ENCODE measurements at places on chromosomes 2 and 18.

GRCh38 chr2:237358721-237359517 is 55.0 kb downstream of the COL6A3 start:
- DNase-seq = no peak
- H3K4me3 ChIP-seq = no peak overlapping the region
- no peaks in the 10 kb centered on the region for H3K4me1 ChIP-seq
- peaks cover 12% of the 10 kb centered on the region for H3K27me3 ChIP-seq
- no peak overlapping the region for H3K27ac ChIP-seq
- H3K36me3 ChIP-seq = no peaks in the 10 kb centered on the region

DNA sequence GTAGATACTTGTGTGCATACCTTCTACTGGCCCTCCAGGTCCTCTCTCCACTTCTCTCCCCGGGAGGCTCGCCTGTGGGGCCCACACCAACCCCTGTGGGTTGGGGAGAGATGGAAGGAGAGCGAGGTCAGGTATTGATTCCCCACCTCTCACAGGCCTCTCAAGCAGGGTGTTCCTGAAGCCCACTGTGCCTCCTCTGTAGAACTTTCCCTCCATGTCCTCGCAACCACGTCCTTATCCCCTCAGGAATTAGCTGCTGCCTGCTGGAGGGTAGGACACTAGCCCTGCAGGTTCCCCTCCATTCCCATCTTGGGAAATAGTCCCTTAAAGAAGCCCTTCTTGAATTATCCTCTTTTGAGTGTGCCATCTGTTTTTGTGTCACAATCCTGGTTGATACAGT is 38.9 kb upstream of the KLF11 start:
- no peak overlapping the region for H3K4me3 ChIP-seq
- H3K27ac ChIP-seq = no peak overlapping the region
- DNase-seq = no peak
- no peaks in the 10 kb centered on the region for H3K27me3 ChIP-seq
- peaks cover 1% of the 10 kb centered on the region for H3K36me3 ChIP-seq

DNA sequence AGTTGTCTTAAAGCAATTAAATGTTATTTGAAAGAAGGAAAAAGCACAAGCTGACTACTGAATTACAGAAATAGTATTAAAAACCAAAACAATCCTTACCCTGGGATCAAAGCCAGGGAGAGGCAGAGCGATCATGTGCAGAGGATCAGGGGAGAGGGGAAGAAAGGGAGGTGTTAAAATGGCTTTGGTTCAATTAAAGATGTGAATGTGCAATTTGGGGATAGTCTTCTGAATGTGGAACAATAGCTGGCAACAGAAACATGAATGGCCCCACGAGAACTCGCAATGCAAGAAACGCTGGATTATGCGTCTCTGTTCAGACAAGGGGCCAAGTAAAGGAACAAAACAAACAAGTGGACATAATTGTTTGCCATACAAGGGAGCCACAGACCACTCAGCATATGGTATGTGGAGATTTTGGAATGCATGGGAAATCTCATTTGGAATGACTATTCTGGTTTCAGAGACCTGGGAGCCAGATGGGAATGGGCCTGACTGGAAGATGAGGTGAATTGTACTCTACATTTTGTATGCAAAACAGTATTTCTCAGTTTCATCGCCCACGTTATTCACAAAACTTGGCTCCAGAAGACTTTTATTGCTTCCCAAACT is 155.4 kb downstream of the SLC4A3 start:
- no peaks in the 10 kb centered on the region for H3K4me1 ChIP-seq
- no peak overlapping the region for H3K27ac ChIP-seq

DNA sequence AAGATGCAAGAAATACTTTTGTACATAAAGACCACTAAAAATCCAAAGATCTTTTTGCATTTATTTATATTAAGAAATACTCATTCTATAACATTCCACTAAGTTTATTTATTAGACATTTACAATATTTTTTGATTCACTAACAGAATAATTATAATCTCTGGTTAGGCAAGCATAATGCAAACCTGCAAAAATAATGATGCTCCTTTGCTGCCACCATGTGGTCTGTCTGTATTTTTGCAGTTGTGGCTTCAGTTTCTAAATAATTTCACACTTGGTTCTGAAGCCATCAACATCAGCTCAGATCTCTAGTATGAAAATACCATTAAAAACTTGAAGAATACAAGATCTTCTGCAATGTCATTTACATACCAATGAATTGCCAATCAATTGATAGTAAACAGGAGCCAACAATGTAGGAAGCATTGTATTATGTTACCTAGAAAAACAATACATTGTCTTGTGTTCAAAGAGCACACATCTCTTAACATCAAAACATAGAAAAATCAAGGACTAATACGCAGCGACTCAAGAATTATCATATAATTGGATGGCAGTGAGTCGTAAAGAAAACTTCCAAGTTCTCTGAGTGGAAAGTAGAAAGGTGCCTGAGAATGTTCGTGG is 28.8 kb upstream of the WDR75 start:
- DNase-seq = peak; percentile 43
- no peak overlapping the region for H3K4me3 ChIP-seq
- no peak overlapping the region for H3K27ac ChIP-seq
- no peaks in the 10 kb centered on the region for H3K27me3 ChIP-seq

GRCh38 chr2:37625796-37626571 is 45.5 kb downstream of the CDC42EP3 start:
- no peak overlapping the region for H3K27ac ChIP-seq
- peaks cover 18% of the 10 kb centered on the region for H3K4me1 ChIP-seq
- no peak overlapping the region for H3K4me3 ChIP-seq
- peak; percentile 68 for DNase-seq
- no peaks in the 10 kb centered on the region for H3K36me3 ChIP-seq

GRCh38 chr18:56026509-56026908 is 438.5 kb upstream of the TCF4 start:
- no peak overlapping the region for H3K27ac ChIP-seq
- DNase-seq = no peak
- H3K36me3 ChIP-seq = no peaks in the 10 kb centered on the region
- H3K4me3 ChIP-seq = no peak overlapping the region

DNA sequence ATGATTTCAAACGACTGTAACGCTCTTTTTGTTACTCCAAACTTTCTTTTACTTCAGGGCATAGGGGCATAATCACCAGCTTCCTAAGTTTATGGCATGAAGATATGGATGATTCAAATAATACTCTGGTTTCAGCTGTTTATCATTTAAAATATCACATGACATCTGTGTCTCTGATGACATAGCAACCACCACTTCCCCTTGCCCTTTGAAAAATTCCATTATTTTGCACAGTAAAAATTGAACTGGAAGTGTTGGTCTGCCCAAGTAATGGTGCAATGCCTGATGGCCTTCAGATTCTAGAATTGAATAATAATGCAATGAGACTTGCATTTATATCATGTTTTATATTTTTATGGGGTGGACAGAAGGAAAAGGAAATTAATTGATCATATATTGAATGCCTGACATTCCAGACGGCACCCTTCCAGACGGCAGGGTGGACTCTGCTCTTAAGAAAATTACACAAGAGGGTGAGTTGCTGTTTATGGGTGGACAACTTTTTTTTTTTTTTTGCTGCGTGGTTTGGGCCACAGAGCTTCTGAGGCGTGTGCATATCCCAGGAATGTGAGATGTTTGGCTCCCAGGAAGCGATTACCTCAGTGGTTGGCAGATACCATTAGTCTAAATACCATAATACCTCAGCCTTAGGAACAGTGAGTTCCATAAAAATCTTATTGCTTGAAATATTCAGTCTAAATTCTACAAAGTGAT is 101.7 kb upstream of the ZNF521 start:
- no peak for DNase-seq
- no peak overlapping the region for H3K27ac ChIP-seq
- no peaks in the 10 kb centered on the region for H3K27me3 ChIP-seq
- H3K4me3 ChIP-seq = no peak overlapping the region
- no peaks in the 10 kb centered on the region for H3K4me1 ChIP-seq

- H3K4me3 ChIP-seq = no peak overlapping the region
- H3K4me1 ChIP-seq = peaks cover 18% of the 10 kb centered on the region
- no peak overlapping the region for H3K27ac ChIP-seq
- H3K36me3 ChIP-seq = no peaks in the 10 kb centered on the region
These were observed 5.9 kb downstream of the ATP8B1 start for GRCh38 chr18:57797209-57797651.

DNA sequence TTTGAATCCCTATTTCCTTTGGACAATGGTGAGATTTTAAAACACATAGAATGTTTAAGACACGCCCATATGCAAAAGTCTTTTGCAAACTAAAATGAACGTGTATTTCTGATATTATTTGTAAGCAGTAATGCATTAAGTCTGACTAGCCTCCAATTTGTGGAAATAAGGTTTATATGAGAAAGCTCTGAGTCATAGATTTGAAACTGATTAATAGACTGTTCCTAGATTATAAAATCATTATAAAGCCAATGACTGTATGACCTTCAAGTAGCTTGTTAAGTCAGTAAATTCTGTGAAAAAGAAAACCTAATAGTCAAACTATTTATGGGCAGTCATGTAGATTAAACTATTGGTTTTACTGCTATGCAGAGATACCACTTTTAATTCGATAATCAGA is 12.8 kb upstream of the EFEMP1 start:
- peaks cover 10% of the 10 kb centered on the region for H3K4me1 ChIP-seq
- no peaks in the 10 kb centered on the region for H3K36me3 ChIP-seq
- H3K4me3 ChIP-seq = no peak overlapping the region
- no peak overlapping the region for H3K27ac ChIP-seq

DNA sequence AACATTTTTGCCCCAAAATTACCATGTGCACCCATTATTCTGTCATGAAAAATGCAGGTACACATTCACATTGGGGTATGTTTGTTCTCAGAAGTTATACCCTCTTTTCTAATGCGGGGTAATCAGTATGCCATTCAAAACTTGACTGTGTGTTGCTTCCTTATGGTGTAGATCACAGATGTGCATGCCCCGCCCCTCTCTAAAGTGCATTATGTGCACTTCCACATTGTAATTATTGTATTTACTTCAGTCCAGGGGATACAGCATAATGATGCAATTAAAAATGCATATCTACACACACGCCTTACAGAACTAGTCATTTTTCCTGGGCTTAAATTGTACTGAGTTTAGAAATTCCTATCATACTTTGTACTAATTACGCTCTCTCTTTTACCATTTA is 48.8 kb downstream of the SLC9A2 start:
- no peak for DNase-seq
- no peaks in the 10 kb centered on the region for H3K4me1 ChIP-seq
- no peaks in the 10 kb centered on the region for H3K36me3 ChIP-seq
- H3K27ac ChIP-seq = no peak overlapping the region

GRCh38 chr2:136362676-136363390 is 244.9 kb upstream of the CXCR4 start:
- H3K27me3 ChIP-seq = no peaks in the 10 kb centered on the region
- H3K4me1 ChIP-seq = no peaks in the 10 kb centered on the region

GRCh38 chr2:235378944-235379343 is 114.9 kb upstream of the AGAP1 start:
- no peak for DNase-seq
- no peaks in the 10 kb centered on the region for H3K36me3 ChIP-seq
- no peak overlapping the region for H3K4me3 ChIP-seq
- H3K4me1 ChIP-seq = no peaks in the 10 kb centered on the region
- peaks cover 10% of the 10 kb centered on the region for H3K27me3 ChIP-seq
- H3K27ac ChIP-seq = no peak overlapping the region

DNA sequence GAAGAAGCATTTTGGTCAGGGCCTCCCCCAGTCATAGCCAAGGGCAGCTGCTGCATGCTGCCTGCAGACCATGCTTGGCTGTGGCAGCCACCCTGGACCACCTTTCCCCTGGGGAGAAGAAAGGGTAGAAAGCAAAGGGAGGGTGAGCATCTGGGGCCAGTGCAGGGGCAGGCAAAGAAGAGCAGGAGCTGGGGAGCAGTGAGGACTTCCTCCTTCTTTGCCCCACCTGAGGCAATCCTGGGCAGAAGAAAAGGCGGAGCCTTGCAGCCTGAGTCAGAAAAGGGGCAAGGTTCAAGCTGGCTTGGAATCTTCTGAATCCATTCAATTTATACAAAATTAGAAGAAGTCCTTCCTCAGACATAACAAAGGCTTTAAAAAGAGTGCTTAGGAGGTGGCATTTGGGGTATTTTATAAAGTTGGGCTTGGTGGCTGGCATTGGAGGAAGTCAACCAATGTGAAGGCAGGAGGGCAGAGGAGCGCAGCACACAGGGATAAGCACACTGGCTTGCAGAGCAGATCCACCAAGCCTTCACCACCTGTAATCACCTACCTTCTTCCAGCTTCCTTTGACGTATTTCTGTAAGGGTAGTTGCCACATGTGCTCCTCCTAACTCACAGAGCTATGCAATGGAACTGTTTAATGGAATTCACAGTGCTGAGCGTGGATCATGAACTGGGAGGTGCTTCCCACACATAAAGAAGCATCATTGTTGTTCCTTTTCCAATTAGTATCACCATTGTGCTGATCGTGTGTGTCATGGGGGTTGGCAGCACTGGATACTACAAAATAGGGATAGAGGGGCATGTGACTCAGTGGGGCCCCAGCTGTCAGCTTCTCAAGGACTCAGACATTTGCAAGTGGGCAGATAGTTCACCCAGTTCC is 154.4 kb upstream of the EPAS1 start:
- no peaks in the 10 kb centered on the region for H3K4me1 ChIP-seq
- no peak overlapping the region for H3K27ac ChIP-seq
- no peak overlapping the region for H3K4me3 ChIP-seq
- no peaks in the 10 kb centered on the region for H3K36me3 ChIP-seq

GRCh38 chr2:186347472-186347871 is 138.6 kb upstream of the ZC3H15 start:
- H3K27ac ChIP-seq = no peak overlapping the region
- no peaks in the 10 kb centered on the region for H3K36me3 ChIP-seq
- H3K4me3 ChIP-seq = no peak overlapping the region
- H3K4me1 ChIP-seq = peaks cover 6% of the 10 kb centered on the region
- DNase-seq = no peak
- H3K27me3 ChIP-seq = no peaks in the 10 kb centered on the region

DNA sequence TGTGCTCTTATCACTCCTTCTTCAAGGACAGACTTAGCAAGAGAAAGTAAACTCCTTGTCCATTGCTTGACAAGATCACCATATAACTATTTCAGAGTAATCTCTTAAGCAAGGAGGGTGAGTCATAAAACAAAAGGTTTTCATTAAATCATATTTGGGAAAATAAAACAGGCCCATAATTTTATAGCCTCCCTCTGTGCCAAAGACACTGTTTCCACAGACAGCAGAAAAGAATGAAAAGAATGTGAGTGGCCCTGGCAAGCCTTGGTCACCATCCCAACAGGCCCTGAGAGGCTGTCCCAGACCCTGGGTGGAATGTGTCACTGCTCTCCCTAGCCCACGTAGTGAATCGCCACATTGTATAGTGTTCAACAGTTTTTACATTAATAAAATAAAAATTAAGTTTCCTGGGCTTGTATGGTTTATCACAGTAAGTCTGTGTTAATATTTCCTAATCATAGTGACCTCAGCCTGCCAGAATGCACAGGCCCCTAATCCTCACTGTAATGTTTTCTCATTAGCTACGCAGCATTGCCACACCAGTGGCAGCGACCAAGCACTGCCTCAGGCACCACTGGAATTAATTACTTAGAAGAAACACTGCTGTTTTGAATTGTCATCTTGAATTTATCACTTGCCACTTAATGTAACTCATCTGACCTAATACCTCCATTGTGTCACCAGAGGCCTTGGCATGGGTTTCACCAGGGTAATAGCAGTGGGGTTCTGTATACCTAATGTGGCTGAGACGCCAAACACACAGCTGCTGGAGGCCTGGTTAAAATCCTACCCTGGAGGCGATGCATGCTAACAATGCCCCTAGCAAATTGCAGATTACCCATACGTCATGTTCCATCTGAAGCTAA is 401.9 kb downstream of the LNPK start:
- no peak overlapping the region for H3K27ac ChIP-seq
- no peaks in the 10 kb centered on the region for H3K36me3 ChIP-seq

All from DND-41 (cell line).